Posterior vena cava (tissue), 2 donors: ENCODE measurements at places on chromosomes 3 and 15. TPM values are rescaled to one million over a fixed set of nuclear protein-coding genes. Genes with fewer than 3 reads are reported as not detected.
A peak's percentile ranks its signal among the peaks of the same experiment; 100 is the strongest.

GRCh38 chr15:70099167-70099966, 1.6 kb upstream of the TLE3 start:
- DNase-seq = peak; percentile 100

DNA sequence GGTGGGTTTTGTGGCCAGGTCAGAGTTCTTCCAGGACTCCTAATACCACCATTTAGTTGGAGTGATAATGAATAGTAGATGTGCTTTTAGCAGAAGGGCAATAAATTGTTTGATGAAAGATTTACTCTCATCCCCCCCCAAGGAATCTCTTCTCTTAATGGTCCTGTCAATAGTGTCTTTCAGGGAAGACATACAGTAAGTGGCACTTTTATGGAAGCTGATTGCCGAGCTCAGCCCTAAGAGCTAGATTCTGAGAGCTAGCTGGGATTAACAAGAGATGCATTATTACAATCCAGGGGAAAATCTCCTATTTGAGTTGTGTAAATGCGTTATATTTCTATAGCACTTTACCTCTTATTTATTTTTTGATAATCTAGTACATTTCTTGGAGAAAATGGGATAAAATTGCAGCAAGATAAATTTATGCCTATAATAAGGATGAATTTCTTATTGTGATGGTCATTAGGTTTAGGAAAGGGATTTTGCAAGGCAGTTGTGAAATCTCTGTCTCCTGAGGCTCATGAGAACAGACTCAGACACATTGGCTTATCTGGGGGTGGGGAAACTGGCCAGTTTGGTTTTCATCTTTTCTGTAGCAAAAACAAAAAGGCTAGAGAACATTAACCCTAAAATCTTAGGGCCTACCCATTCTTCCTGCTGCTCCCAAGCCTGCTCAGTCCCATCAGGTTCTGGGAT, 41.6 kb upstream of the CLSTN2 start:
- no peak for DNase-seq

GRCh38 chr3:134854254-134854653, 59.2 kb downstream of the EPHB1 start:
- no peak for DNase-seq

GRCh38 chr15:50810128-50810527, 44.6 kb upstream of the SPPL2A start:
- DNase-seq = no peak

The SI gene
- not detected for total RNA-seq

DNA sequence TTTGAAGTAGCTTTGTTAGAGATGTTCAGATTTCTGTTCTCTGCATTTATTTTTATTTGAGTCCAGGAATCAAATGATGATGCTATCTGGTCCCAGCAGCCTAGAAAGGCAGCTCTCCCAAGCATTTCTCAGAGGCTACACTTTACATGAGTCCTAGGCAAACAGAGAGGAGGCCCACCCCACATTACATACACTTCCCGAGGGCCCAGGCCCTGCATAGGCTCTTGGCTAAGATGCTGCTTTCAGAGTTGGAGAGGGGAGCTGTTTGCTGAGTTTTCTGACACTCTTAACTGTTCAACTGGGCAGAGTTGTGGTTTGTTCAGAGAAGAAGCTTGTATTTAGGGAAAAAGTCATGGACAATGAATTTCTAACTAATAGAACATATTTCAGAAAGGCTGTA, 117.9 kb upstream of the RGMA start:
- no peak for DNase-seq

- peak; percentile 92 for DNase-seq
These were observed 3.3 kb downstream of the ANKRD63 start for GRCh38 chr15:40279437-40280141.

The GOLGA8S gene
- 0.60 TPM for total RNA-seq

The SCAMP5 gene
- 2.4 TPM for total RNA-seq

The ANKRD63 gene
- not detected for total RNA-seq

The STT3B gene
- total RNA-seq = 82.5 TPM

DNA sequence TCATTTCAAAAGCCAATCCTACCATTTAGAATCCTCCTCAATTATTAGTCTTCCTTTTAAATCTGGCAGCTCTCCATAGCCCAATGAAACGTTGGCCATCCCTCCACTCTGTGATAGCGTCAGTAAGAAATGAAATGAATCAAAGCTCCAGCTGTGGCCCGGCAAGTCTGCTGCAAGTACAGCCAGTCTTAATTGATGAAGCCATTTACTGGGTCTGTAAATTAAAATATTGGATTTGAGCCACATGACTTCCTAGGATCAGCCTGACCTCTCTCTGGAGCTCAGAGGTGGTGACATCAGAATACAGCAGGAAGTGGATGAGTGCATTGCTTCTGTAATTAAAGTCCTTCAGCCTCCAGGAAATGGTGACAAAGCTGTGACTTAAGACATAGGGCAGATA, 347.0 kb upstream of the LMCD1 start:
- no peak for DNase-seq
